ENCODE measurements at places on chromosomes 2 and 18. TPM values are rescaled to one million over a fixed set of nuclear protein-coding genes. Genes with fewer than 3 reads are reported as not detected.

Gene PSMA8
- total RNA-seq = 1.6 TPM

Gene SCN7A
- not detected for total RNA-seq

Gene RNF125
- 24.3 TPM for total RNA-seq

Gene RSAD2
- 0.42 TPM for total RNA-seq

Gene DNAH7
- 0.08 TPM for total RNA-seq

Gene CFAP210
- total RNA-seq = 0.50 TPM

Gene RETSAT
- total RNA-seq = 34.0 TPM

Gene IL36A
- not detected for total RNA-seq

Gene CNGA3
- not detected for total RNA-seq

Gene SLC5A7
- not detected for total RNA-seq

Gene LONRF2
- total RNA-seq = 0.08 TPM

Gene SETBP1
- total RNA-seq = 17.3 TPM

Gene OSBPL1A
- total RNA-seq = 0.89 TPM

Gene AGXT
- not detected for total RNA-seq

Gene CDH20
- 0.06 TPM for total RNA-seq

Gene LHCGR
- not detected for total RNA-seq

Gene RMDN2
- total RNA-seq = 3.7 TPM

Gene IL36G
- total RNA-seq = not detected

Gene PELI1
- 34.0 TPM for total RNA-seq

Gene RPRM
- total RNA-seq = not detected

Gene UGT1A4
- not detected for total RNA-seq

Gene PAX8
- total RNA-seq = 2.5 TPM

Gene REG3A
- not detected for total RNA-seq

Gene NBEAL1
- total RNA-seq = 9.8 TPM

All from activated CD8-positive, alpha-beta memory T cell treated with anti-CD3 and anti-CD28 coated beads for 36 hours (primary cell).